ENCODE measurements at places on chromosomes 3 and 15. TPM values are rescaled to one million over a fixed set of nuclear protein-coding genes. Genes with fewer than 3 reads are reported as not detected.

The TMCO5A gene
- 0.14 TPM for total RNA-seq

The GRAMD1C gene
- total RNA-seq, result 8.2 TPM

The APBA2 gene
- 3.4 TPM for total RNA-seq

The ACTRT3 gene
- 1.6 TPM for total RNA-seq

The LEKR1 gene
- 2.2 TPM for total RNA-seq

The CFAP20DC gene
- 1.9 TPM for total RNA-seq

The LYZL4 gene
- 0.32 TPM for total RNA-seq

The MAP1A gene
- 22.5 TPM for total RNA-seq

The RFX7 gene
- total RNA-seq, result 15.9 TPM

The DCLK3 gene
- total RNA-seq, result 0.12 TPM

The IGF2BP2 gene
- 26.7 TPM for total RNA-seq

The CADM2 gene
- 7.9 TPM for total RNA-seq

Measured in mucosa of gallbladder (tissue), 1 donor.